ENCODE measurements at places on chromosomes 3 and 15.

DNA sequence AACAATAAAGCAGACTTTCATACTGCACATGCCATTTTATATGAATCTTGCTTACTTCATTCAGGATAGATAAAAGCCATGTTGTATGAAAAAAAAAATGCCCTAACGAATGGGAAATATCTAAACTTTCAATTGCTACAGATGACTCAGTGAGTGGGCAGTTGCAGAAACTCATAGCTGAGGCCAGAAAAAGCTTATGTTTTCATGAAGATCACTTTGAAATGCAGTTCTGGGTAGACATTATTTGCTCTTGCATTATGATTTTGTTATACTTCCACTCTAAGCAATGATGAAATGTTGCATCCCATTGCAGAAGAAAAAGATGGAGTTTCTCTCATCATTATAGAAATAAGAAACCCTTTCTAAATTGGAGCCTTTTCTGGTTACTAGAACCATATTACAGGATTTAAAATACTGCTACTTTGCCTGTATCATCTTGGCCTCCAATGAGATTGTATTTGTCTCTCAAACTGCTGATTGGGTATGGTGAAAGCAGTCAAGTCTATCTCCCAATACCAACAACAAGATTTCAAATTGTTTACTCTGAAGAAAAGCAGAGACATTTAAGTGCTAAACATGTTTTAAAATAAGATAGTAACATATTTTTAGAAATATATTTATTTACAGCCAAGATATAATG is 17.0 kb downstream of the PEAK1 start:
- DNase-seq: no peak

DNA sequence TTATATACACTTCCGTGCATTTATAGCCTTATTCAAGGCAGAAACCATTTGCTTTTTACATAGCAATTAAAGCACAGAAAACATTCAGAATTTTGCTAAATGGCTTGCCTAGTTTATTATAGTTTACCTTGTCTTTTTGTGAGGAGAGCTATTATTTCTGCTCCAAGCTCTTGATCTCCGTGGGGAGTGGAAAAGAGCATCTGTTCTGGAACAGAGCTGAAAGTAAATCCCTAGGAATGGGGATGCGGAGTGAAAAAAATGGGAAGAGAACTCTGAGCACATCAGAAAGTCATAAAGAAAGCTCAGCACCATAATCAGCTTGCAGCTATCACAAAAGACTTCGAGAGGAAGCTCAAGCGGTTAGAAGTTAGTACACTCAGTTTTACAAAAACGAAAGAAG is 1006.7 kb downstream of the ROBO2 start:
- no peak for DNase-seq

GRCh38 chr15:63572749-63573464 is 24.3 kb upstream of the FBXL22 start:
- no peak for DNase-seq

GRCh38 chr3:19363071-19363470 is 214.8 kb downstream of the KCNH8 start:
- DNase-seq: no peak

GRCh38 chr3:31027191-31027761 is 132.8 kb upstream of the GADL1 start:
- no peak for DNase-seq

DNA sequence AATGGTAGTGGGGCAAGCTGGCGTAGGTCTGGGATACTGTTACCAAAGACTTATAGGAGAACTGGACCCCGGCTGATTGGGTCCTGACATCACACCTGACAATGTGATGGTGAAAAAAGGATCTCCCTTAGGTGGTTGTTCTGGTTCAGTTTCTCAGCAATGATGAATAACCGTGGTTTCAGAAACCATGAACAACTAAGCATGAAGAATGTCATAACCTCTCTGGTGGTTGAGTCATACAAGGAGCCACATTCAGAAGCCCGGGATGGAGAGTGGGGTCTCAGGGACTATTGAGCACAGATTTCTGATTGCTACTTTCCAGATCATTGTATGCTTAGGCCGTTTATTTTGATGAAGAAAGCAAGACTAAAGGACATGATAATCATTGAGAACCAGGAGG is 17.4 kb downstream of the GPR160 start:
- peak; percentile 47 for DNase-seq

- DNase-seq: peak; percentile 29
These were observed 93.8 kb upstream of the UBE2E1 start for GRCh38 chr3:23711916-23712494.

- DNase-seq: no peak
These were observed 99.6 kb downstream of the NEDD4 start for GRCh38 chr15:55893852-55894251.

DNA sequence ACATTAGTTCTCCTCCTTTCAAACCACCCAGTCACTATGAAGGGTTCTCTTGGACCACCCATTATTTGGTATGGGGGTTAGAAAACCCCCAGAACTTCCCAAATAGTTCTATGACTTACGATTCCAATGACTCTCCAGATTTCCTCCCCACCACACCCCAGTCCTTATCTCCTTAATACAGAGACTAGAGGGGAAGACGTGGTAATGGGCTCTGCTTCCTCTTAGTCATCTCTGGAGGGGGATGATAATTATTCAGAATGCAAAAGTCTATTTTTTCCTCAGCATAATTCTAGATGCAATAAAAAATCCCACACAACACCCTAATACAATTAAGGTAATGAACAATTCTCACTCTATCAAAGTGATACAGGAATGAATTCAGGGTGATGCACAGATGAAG is 48.9 kb upstream of the CFAP161 start:
- DNase-seq: no peak

DNA sequence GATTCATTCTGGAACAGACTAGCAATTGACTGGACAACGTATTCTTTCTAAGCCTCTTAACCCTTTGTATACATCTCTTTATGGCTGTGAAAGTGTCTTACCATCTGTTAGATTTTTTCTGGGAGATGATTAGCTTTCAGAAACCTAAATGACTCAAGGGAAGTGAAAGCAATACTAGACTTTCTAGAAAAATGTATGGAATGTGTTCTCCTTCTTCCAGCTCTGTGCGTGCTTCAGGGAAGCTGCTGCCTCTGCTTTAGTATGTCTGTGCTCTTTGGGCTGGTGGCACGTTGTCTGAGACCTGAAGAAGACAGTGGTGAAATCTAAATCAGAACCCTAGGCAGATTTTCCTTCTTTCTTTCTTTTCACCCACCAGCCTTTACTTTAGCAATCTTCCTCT is 89.5 kb downstream of the ITPR1 start:
- no peak for DNase-seq

GRCh38 chr15:33871980-33872379 is 96.3 kb upstream of the CHRM5 start:
- DNase-seq: no peak

DNA sequence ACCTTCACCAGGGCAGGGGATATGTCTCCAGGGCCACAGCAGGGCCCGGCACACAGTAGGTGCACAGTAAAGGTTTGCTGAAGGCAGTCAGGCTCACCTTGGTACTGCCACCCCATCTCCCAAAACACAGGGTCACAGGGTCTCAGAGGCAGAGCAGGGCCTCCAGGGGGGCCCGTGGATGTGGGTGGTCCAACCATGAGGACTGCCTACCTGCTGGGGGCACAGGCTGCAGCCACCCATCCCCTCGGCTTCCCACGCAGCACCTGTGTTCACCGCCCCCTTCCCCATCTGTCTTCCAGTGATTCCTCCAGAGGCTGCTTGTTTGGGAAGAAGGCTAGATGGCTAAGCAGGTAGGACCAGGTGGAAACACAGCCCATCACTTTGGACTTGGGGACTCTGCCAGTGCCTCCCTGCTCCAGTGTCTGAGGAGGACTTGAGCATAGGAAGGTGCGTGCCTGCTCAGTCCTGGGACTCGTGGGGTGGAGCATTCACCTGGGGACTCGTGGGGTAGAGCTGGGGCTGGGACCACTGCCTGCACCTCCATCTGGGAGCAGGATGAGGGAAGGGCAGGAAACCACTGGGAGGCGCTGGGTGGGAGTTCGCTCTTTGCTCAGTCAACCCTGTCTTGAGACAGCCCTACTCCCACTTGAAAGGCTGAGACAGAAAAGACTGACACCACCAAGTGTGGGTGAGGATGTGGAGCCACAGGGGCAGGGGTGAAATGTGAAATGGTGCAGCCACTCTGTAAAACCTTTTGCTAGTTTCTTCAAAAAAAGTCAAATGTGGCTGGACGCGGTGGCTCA is 18.8 kb upstream of the PLXND1 start:
- no peak for DNase-seq

DNA sequence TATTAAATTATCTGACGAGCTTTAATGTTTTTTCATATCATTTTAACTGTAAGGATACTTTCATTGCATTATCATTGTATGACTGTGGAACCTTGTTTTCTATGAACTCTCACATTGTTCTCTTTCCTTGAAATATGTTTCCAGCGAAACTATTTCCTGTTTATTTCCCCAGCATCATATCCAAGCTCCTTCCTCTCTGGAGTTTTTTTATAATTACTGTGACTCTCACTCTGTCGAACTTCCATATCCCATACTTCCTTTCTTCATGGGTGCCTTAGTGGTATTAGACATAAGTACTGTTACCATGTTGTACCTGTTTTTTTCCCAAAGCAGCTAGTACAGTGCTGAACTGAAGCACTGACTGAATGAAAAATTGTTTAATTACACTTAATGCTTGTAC is 373.6 kb upstream of the CNTN3 start:
- no peak for DNase-seq

GRCh38 chr3:174986685-174987084 is 127.6 kb downstream of the NAALADL2 start:
- no peak for DNase-seq

- DNase-seq: peak; percentile 24
These were observed 74.0 kb upstream of the STRIT1 start for GRCh38 chr3:155367506-155367905.

GRCh38 chr3:184229394-184230080 is at the start of gene VWA5B2:
Gene VWA5B2, plus strand, starts transcription at chr3:184229585. Its CDS starts 944 bp downstream, at chr3:184230529.
- DNase-seq: peak; percentile 35

- peak; percentile 87 for DNase-seq
These were observed 11.5 kb downstream of the CRYGS start for GRCh38 chr3:186532598-186533072.

GRCh38 chr3:107377151-107377550 is at the start of gene CCDC54:
Gene CCDC54, plus strand, starts transcription at chr3:107377439. Its CDS starts 149 bp downstream, at chr3:107377588.
- no peak for DNase-seq

GRCh38 chr3:39267631-39268548 is 11.9 kb downstream of the CX3CR1 start:
- no peak for DNase-seq

GRCh38 chr15:48559285-48559684 is 86.2 kb downstream of the FBN1 start:
- DNase-seq: no peak

DNA sequence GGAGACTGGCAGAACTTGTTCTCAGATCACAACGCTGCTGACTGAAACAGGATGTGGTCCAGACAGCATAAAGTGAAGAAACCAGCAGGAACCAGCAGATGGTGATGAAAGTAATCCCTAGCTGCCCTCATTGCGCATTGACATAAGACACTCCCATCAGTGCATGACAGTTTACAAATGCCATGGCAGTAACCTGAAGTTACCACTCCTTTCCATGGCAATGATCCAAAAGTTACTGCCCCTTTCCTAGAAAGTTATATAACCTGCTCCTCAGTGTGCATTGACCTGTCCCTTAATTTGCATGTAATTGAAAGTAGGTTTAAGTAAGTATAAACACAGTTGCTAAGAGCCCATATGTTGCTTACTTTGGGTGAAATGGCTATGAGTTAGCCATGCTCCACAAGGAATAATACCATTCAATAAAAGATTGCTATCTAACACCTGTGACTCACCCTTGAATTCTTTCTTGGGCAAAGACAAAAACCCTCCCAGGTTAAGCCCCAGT is 149.1 kb upstream of the CD96 start:
- DNase-seq: peak; percentile 0

- DNase-seq: no peak
These were observed 79.1 kb downstream of the TRPC1 start for GRCh38 chr3:142802891-142803290.

DNA sequence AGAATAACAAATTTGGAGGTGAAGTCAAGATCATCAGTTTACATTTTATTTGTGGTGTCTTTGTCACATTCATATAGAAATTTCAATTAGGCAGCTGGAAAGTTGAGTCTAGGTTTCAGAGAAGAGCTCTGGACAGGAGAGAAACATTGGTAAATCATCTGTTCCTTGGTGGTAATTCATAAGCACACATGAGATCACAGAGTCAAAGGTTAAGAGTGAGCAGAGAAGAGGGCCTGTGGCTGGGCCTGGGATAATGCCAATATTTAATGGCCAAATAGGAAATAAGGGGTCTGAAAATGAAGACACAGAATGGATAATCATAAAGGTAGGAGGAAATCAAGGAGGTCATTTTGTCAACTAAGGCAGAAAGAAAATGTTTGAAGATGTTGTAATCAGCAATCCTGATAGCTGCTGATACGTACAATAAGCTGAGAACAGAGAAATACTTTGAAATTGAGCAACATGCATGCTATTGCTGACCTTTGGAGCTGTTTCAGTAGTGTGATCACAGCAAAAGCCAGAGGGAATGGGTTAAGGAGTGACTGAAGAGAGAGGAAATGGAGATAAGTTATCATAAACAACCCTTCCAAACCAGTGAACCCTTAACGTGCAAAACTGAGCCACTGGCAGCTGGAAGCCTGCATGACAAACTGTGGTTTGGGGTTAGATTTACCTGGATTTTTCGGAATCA is 692.8 kb downstream of the AGBL1 start:
- DNase-seq: no peak

DNA sequence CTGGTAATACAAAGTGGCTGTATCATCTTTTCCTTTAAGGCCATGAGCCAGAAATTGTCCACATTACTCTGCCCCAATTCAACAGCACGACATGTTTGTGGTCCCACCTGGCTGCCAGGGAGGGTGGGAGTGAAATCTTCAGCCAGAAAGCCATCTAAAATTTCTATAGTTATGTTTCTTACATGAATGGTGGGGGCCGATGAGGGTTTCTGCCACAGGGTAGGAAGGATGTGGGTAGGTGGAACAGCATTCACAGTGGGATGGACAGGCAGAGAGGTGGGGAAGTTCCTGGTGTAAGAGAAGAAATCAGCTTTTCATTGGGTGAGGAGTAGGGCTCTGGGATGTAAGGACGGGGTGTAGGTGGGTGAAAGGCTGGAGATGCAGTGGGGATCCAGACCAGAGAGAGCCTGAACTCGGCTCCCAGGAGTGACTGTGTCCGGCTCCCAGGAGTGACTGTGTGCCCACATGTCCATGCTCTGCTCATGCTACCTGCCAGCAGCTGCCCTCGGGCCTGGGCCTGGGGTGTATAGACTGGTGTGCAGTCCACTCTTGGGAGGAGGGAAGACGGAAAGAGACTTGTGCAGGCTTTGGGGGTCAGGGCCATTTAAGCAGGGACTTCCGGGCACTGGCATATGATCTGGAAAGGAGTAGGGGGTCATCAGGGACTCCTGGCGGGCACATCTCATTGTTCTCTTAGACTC is 3.8 kb upstream of the FBLN2 start:
- DNase-seq: no peak

- DNase-seq: no peak
These were observed 89.5 kb downstream of the CHRNA7 start for GRCh38 chr15:32119694-32120330.

DNA sequence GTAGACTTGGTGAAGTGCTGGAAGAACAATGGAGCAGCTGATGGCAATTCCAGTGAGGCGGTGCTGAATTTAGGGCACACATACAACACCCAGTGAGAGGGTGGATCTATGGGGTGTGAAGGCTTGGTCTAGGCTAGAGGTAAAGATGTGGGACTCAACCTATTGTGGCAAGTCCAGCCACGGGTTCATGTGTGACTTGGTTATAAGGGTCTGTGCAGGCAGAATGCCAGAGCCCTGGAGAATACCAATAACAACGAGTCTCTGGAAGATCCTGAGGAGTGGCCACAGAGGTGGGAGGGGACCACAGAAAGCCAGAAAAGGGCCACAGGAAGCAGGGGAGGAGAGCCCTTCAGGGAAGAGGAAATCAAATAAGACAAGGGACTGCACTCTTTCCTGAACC is 55.0 kb downstream of the VGLL4 start:
- no peak for DNase-seq

Measured in OCI-LY7 (cell line).